Renal cortical epithelial cell (primary cell): ENCODE measurements at places on chromosomes 7 and 10. TPM values are rescaled to one million over a fixed set of nuclear protein-coding genes. Genes with fewer than 3 reads are reported as not detected.

Gene MOGAT3
- not detected in 2 replicates for total RNA-seq

Gene STOX1
- 0.35 and 2.9 TPM in 2 replicates for total RNA-seq

Gene CNTNAP2
- 0.25 and 12.9 TPM in 2 replicates for total RNA-seq

Gene HOXA11
- total RNA-seq, result 1.7 and 5.4 TPM in 2 replicates

Gene CACNB2
- not detected in 2 replicates for total RNA-seq

Gene EIF4H
- 332 and 407 TPM in 2 replicates for total RNA-seq

Gene NXPH1
- total RNA-seq, result not detected in 2 replicates
